Activated CD4-positive, alpha-beta T cell treated with anti-CD3 and anti-CD28 coated beads for 48 hours (primary cell): ENCODE measurements at places on chromosomes 11 and 22.
A peak's percentile ranks its signal among the peaks of the same experiment; 100 is the strongest.

GRCh38 chr11:9038541-9038940 lies 34.7 kb upstream of the NRIP3 start:
- DNase-seq: no peak

- DNase-seq: no peak
Observed at GRCh38 chr22:26245001-26245400, 75.7 kb downstream of the SEZ6L start.

GRCh38 chr11:132898021-132898420 lies 634.3 kb downstream of the OPCML start:
- no peak for DNase-seq

DNA sequence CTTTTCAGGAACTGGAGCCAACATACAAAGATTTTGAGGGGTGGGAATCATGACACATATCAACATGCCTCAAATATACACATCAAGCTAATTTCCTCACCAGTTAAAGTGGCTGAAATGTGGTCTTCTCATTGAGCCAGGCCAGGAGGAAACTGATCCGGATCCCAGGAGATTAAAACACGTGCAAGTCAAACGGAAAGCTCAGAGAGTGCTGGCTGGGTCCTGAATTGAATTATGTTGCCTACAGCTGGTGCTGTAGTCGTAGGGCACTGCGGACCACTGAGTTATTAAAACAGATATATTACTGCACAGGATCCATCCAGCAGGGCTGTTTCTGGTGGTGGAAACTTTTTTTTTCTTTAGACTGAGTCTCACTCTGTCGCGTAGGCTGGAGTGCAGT lies 14.1 kb upstream of the WNT7B start:
- no peak for DNase-seq

DNA sequence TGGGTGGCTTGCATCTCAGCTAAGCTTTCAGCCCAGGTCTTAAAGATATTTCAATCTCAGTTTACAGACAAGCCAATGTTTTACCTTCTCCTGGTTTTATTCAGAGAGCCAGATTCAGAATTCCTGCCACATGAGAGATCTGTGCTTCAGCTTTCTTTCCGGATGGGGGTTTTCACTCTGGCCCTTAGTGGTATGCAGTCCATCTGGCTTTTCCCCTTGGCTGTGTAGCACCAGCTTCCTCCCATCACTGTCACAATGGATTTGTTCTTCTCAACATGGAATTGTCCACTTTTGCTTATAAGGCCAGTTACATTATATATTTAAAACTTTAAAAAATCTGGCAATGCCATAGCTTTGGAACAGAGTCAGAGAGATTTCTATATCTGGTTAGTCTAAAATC lies 303.9 kb downstream of the ETS1 start:
- no peak for DNase-seq

DNA sequence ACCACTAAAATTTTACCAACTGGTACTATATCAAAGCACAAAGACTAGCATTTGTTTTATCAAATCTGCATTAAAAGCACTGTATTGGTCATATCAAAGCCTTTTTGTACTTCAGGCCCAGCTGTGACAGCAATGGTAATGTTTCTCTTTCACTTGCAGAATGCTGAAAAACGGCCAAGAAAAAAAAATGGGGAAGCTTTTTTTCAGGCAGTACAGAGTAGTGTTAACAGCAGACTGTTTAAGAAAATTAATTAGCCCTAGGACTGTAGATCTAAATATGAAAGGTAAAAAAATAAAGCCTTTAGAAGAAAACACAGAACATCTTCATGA lies 33.3 kb downstream of the DENND5A start:
- DNase-seq: no peak

DNA sequence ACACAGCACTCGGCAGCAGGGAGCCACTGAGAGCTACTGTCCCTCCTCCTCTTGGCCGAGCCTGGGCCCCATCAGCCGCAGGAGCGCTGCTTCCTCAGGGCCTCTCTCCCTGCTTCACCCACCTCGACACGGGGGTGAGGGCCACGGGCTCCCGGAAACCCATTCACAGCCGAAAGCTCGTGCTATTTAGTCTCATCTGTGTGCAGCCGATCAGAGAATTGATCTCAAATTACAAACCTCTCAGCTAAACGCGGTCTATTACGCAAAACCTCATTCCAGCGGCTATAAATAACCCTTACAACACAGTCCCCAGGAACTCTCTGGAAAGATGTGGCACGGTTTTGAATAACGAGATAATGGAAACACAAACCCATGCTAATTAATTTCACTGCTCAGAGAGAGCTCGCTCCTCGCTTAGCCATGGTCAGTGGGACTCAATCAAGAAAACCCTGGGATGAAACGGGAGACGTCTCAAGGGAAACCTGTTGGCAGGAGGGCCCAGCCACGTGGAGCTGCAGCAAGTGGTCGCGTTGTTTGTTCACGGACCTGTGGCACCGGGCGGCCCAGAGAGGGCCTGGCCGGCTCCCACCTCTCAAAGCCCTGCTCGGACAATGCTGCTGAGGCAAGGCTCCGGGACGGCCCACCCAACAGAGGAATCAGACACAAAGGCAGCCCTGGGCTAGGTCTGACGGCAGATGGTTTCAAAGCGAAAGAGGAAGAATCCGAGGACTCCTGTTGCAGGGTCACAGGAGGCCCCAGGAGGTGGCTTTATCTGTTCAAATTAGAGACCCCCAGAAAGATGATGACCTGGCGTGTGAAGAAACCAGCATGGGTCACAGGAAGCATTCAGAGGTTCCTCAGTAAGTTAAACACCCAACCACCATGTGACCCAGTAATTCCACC lies 210.5 kb downstream of the CTTN start:
- DNase-seq: no peak

GRCh38 chr11:113507341-113507740 lies 32.1 kb upstream of the DRD2 start:
- DNase-seq: no peak

GRCh38 chr22:49983148-49984042 lies 22.8 kb downstream of the PIM3 start:
- peak; percentile 43 for DNase-seq

GRCh38 chr22:48365386-48365785 lies 1462.3 kb downstream of the BRD1 start:
- DNase-seq: no peak

- DNase-seq: no peak
Observed at GRCh38 chr22:37068859-37069258, 17.3 kb downstream of the KCTD17 start.

- no peak for DNase-seq
Observed at GRCh38 chr11:64337538-64338249, 2.3 kb upstream of the CCDC88B start.

DNA sequence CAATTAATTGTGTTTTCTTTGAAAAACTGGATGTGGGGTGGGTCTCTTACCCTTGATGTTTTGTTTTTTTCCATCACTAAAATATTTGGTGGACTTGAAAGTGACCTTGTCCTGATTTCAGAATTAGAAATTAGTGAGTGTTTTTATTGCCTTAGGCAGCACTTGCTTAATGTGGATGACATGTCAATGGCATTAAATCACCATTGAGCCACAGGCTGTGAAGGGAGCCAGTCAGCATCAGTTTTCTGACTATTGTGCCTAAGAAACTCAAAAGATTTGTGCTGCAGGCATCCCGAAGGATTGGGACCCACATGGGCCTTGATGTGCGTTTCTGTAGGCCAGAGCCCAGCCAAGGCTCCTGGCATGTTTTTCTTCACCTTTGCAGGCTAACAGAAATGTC lies 53.8 kb downstream of the SWAP70 start:
- DNase-seq: no peak

DNA sequence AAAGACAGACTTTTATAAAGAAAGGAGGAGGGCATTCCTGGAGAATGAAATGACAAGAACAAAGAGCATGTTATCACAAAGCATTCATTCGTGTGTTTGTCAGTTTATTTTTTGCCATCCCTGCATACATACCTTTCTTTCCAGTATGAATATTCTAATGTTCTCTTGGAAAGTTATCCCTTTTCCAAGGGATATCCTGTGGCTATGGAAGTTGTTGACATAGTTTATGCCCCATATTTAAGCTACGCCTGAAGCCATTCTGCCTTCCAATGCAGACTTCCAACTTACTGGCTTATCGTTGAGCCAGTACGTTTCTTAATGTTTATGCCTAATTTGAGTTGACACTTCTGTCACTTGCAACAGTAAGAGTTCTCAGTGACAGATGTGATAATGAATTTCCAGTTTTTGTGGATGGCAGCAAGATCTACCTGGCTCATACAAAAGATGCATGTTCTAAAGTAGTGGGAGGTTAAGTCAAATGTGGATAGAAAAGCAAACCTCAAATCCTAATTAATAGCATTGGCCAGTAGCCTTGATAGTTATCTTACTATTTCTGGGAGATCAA lies 133.3 kb upstream of the ANO3 start:
- DNase-seq: no peak

GRCh38 chr11:41613326-41613725 lies 153.9 kb upstream of the LRRC4C start:
- no peak for DNase-seq

- no peak for DNase-seq
Observed at GRCh38 chr22:50311606-50312351, 4.3 kb upstream of the PLXNB2 start.

- no peak for DNase-seq
Observed at GRCh38 chr11:88012456-88012855, 162.8 kb downstream of the RAB38 start.

- no peak for DNase-seq
Observed at GRCh38 chr11:92596596-92597317, 372.1 kb downstream of the FAT3 start.

GRCh38 chr11:36264011-36264972 lies 24.9 kb downstream of the COMMD9 start:
- no peak for DNase-seq

DNA sequence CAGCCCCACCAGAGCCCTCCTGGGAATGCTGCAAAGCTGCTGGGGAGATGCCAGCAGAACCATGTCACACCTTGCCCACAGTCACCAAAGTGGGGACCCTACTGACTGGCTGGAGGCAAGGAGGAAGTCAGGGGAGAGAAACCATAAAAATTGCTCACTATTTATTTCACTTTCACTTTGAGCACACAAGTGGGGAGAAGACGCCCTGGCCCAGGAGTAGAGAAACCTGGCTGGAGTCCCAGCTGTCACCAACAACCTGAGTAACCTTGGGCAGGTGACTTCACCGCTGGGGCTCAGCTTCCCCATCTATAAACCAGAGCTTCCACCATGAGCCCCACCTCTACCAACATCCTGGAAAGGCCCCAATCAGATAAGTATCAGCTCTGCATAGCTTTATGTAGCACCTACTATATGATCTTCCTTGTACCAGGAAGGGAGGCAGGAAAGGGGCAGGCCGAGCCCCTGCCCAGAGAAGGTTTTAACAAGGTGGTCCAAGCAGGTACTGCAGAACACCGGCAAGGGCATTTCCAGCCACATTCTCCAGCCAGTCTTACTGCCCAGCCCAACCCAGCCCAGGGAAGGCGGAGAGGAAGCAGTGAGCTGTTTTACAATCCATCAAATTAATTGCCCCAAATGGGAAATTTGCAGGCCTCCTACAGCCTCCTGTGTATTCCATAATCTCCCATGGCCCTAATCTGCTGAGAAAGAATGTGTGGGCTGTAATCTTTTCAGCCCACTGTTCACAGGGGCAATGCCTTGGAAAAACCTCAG lies 27.6 kb downstream of the PLEKHA7 start:
- peak; percentile 70 for DNase-seq

GRCh38 chr22:39114112-39114511 lies 17.1 kb downstream of the APOBEC3H start:
- DNase-seq: no peak

GRCh38 chr11:90222459-90223247 lies at the start of gene CHORDC1:
Gene CHORDC1, minus strand, starts transcription at chr11:90223049. Its CDS starts 95 bp downstream, at chr11:90222954.
- DNase-seq: peak; percentile 96

- no peak for DNase-seq
Observed at GRCh38 chr11:115848611-115849010, 344.4 kb upstream of the CADM1 start.

DNA sequence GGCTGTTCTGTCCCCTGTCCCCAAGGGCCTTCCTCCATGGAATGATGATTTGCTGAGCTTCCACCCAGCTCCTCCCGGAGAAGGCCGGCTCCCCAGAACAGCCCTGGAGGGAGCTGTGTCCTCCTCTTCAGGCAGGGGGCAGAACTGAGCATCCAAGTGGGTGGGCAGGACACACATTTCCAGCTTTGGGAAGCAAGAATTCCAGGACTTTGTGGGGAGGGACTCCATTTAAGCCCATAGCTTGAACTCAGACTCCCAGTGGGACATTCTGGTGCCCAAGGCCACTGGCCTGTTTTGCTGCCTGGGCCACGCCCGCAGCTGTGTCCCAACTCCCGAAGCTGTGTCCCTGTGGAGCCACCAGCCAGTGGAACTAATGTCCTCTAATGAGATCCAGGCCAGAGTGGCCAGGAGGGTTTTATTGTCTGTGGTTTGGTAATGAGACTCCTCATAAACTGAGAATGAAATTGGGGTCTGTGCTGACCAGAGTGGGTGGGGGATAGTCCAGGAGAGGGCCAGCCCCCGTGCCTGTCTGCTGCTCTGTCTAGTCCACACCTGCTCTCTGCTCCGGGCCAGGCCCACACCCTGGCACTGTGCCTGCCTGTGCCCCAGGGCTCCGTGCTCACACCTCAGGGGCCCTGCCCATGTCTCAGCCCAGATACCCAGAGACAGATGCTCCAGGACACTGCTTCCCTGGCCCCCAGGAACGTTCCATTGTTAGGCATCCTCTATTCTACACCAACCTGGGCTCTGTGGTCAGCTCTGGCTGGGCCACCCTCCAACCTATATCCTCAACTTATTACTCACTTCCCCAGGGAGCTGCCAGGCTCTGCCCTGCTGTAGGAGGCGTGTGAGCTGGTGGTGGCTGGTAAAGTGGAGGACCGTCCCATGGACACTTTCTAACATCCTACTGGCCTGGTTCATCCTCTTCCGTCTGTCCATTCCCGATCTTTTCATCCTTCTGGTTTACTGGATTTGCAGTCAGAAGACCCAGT lies 7.6 kb downstream of the NECTIN1 start:
- DNase-seq: no peak

GRCh38 chr11:126002181-126002580 lies 56.3 kb downstream of the VSIG10L2 start:
- no peak for DNase-seq

GRCh38 chr11:110830747-110831146 lies 118.5 kb upstream of the ARHGAP20 start:
- no peak for DNase-seq

- DNase-seq: no peak
Observed at GRCh38 chr11:22192289-22192641, 620 bp upstream of the ANO5 start.

- no peak for DNase-seq
Observed at GRCh38 chr11:87002918-87003317, 34.8 kb upstream of the TMEM135 start.

DNA sequence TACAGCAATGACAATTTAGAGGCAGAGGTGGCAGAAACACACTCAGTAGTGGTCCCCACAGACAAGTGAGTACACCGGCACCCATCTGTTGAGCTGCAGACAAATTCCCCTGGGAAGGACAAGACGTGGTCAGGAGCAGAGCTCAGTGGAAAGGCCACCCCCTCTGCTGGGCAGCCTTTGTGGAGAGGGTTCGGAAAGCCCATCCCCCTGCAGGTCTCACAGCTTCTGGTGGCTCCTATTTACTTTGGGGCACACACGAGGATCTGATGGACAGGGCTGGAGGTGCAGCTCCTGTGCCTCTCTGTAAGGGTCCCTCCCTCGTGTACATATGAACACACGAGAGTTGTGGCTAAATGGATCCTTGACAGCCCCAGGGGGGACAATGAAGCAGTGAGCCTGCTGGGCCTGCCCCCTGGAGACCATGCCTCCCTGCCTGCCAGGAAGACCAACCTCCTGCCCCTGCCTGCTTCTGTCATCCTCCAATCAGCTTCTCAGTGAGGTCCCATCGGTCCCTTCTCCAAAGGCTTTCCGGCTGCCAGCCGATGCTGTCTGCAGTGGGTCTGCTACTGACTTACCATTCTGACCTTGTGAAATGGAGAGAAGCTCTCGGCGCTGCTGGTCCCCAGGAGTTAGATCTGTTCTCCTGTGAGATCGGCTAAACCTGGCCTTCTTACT lies 161.5 kb downstream of the CACNA1I start:
- DNase-seq: no peak

GRCh38 chr11:108669711-108670110 lies 4.8 kb downstream of the DDX10 start:
- no peak for DNase-seq
